Right forelimb (tissue), 1 donor: ENCODE measurements at places on chromosomes 12 and 14.

- no peak for DNase-seq
Measured at GRCh38 chr14:92288994-92289660, 33.8 kb upstream of the SLC24A4 start.

- DNase-seq, result no peak
Measured at GRCh38 chr12:71475280-71475679, 35.7 kb downstream of the LGR5 start.

GRCh38 chr12:12024911-12025682 lies 45.6 kb upstream of the BCL2L14 start:
- DNase-seq, result no peak

GRCh38 chr14:52729925-52730708 lies at the start of gene STYX:
Gene STYX (plus strand): TSS chr14:52730166. CDS start chr14:52730475, 309 bp downstream.
- DNase-seq, result peak; percentile 99
